ENCODE measurements at places on chromosomes 16 and 17. TPM values are rescaled to one million over a fixed set of nuclear protein-coding genes. Genes with fewer than 3 reads are reported as not detected.

- peak; percentile 84 for DNase-seq
Measured at GRCh38 chr16:88651276-88651988, 579 bp upstream of the CYBA start.

- no peak for DNase-seq
Measured at GRCh38 chr16:66714654-66715307, 18.2 kb upstream of the CMTM4 start.

DNA sequence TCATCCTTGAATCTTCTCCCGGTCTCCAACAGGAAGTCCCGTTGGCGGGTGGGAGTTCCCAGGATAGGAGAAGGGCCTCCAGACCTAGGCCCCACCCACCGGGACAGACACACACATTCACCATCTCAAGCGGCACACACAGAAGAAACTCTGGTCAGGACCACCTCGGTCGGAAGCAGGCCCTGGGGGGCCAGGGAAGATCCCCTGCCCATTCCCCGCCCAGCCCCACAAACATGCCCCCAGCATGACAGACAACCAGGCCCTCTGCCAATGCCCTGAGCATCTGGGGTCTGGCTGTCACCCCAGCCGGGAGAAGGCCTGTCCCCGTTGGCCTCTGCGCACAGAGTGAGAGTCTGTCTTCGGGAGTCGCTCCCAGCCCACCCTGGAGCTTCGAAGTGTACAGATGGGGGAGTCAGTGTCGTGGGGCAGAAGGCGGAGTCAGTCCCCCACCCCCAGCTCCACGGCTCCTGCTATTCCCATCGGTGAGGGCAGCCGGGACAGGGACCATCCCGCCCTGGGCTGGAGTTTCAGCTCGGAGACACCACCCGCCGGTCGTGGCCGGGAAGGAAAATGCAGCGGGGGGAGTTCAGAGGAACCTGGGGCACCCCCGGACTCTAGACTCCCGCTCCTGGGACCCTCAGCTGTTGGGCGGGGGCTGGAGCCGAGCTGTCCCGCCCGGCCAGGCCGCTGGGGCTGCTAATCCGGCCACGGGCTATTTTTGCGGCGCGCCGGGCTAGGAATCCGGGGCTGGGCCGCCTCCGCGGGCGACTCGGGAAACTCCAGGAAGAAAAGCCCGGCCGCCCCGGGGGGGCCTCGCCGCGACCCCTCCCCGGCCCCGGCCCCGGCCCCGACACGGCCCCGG lies 660 bp downstream of the RHBDF1 start:
- DNase-seq: peak; percentile 72

Gene AMFR
- 136 TPM for polyA plus RNA-seq

Gene PHOSPHO1
- polyA plus RNA-seq: 1.4 TPM
